ENCODE measurements at places on chromosomes 5 and 9.

DNA sequence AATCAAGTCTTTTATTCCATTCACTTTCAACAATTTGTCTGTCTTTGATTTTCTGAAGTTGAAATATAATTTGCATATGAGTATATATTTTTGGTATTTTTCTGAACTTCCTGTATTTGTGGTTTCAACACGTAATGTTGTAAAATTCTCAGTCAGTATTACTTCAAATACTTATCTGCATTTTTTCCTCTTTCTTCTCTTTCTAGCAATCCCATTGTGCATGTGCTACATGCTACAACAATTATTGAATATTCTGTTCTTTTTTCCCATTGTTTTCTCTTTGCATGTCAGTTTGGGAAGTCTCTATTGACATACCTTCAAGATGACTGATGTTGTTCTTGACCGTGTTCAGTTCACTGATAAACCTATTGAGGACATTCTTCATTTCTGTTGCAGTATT, 5.6 kb upstream of the ANKRD18A start:
- no peak for DNase-seq

DNA sequence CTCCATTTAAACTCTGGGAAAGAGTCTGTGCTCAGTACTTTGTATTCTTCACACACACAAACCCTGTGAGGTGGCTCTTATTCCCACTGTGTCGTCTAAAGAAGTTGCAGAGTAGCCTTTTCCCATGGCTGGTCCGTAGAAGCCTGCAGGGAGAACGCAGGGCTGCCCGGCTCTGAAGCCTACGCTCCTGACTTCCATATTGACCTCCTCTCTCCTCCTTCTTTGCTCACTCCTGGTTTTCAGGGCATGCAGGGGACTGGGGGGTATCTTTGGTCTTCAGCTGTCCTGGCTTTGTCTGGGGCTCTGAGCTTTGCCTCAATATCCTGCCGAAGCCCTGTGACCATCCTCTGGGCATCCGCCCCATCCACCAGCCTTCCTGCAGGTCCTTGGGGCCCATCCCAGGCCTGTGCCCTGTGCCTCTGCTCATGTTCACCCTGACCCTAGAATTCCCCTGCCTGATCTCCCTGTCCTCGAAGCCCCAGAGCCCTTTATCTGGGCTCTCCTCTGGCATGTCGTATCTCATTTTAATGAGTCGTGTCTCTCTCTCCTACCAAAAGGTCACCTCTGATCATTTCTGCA, 83.8 kb upstream of the FSTL4 start:
- DNase-seq: no peak

DNA sequence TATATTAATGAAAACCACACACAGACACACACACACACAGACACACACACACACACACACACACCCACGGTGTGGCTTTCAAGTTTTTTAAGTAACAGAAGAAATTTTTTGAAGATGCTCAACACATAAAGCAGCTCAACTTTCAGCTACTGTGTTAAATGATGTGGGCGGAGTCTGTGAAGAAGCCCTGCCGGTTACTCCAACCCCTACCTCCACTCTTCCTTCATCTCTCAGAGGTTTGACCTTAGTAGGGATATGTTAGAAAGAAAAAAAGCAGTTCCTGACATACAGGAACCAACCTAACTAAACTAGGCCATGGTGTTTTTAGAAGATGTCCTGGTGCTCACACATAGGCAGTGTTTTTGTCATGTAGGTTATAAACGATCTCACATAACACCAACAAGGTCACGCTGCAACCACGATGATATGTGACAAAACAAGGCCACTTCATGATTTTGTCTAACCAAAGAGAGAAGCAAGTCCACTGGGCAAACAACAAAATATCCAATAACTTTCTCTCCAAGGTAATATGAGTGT, 112.8 kb downstream of the EMB start:
- no peak for DNase-seq

GRCh38 chr9:132694144-132694543, 23.9 kb downstream of the GTF3C4 start:
- no peak for DNase-seq

DNA sequence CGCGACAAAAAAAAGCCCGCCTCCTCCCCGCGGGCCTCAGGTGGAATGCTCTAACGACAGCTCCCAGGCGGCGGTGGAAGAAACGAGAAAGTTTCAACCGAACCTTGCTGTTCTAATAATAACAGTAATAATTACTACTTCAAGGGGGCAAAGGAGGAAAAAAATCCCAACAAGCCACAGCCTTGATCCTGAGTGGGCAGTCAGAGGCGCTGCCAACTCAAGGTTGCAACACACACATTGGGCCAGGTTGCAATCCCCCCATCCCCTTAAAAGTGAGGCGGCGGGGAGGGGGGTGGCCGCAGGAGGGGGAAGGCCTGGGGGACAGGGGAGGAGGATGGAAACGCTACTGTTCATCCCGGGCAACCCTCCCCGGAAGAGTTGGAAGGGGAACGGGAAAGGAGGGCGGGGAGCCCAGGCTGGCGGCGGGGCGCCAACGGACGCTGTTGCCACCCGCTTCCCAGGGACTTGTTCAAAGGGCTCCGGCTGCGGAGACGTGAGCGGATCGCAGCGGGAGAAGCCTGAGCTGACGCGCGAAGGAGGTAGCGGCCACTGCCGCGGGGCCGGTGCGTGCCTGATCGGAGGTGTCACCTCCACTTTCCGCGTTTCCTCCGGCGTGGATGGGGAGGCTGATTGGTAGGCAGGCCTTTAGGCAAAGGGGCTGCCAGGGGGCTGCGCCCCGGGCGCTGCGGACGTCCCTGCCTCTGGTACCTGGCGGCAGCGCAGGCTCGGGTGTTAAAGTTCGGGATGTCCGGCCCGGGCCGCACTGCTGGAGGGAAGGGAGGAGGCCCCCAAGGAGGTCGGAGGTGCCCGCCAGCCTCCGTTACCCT, 647 bp downstream of the SMARCA2 start:
- peak; percentile 57 for DNase-seq

- no peak for DNase-seq
These were observed 98.4 kb upstream of the MVB12B start for GRCh38 chr9:126228111-126228780.
